ENCODE measurements at places on chromosomes 4 and X. TPM values are rescaled to one million over a fixed set of nuclear protein-coding genes. Genes with fewer than 3 reads are reported as not detected.

DNA sequence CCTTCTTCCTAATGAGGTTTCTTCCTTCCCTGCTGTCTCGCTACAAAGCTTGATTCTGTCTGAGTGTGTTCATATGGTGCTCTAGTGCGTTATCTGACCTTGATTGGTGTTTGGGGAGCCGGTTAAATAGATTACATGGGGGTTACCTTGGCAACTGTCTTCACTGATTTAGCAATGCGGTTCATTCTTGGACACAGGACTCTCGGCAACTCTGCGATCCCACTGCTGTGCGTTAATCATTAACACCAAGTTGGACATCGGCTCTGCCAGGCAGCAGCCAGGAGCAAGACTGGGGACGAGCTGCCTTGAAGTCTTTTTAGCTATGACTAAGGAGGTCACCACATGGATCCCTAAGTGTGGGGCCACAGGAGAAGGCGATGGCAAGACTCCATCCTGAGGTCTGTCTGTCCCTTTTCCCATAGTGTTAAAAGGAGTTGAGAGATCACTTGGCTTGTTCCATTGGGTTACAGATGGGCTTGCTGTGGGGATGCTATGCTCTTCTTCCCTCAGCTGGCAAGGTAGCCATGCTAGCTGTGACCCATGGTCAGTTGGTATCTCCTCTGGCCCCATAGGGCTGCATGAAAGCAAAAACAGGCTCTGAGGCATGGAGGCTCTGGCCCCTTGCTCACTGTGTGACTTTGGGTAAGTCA lies 93.4 kb upstream of the MAMLD1 start:
- peak; percentile 64 for DNase-seq

GRCh38 chr4:154719087-154719486 lies 24.7 kb upstream of the LRAT start:
- no peak for DNase-seq

Gene ATP1B4
- total RNA-seq, result not detected

Gene NOCT
- total RNA-seq, result 47.4 TPM

Gene F8A2
- 1.0 TPM for total RNA-seq

GRCh38 chrX:39601231-39602177 lies 496.3 kb downstream of the BCOR start:
- no peak for DNase-seq

GRCh38 chr4:165506849-165507248 lies 128.0 kb downstream of the CPE start:
- DNase-seq, result no peak

GRCh38 chr4:151226004-151226932 lies 50.7 kb upstream of the PRSS48 start:
- peak; percentile 77 for DNase-seq

DNA sequence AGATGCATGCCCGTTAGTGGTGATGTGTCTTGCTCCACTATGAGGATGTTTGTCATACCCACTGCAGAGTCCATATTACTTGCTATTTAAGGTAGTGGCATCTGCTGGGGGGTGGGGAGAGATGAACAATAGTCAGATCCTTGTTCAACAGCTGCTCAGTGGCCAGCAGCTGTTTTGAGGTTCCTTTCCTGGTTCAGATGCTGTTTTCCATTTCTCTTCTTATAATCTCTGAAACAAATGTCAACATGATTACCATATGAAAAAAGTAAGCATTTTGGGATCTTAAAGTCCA lies 1567.9 kb upstream of the TENM3 start:
- DNase-seq, result no peak

Gene HSFX2
- not detected for total RNA-seq

GRCh38 chr4:176792326-176793059 lies at the start of gene VEGFC:
Gene VEGFC (minus strand): TSS chr4:176792922. CDS start chr4:176792311, 611 bp downstream.
- no peak for DNase-seq

Gene KCND1
- total RNA-seq, result 1.6 TPM

Gene ASB12
- not detected for total RNA-seq

GRCh38 chr4:98166025-98166730 lies 22.9 kb upstream of the STPG2 start:
- peak; percentile 26 for DNase-seq

DNA sequence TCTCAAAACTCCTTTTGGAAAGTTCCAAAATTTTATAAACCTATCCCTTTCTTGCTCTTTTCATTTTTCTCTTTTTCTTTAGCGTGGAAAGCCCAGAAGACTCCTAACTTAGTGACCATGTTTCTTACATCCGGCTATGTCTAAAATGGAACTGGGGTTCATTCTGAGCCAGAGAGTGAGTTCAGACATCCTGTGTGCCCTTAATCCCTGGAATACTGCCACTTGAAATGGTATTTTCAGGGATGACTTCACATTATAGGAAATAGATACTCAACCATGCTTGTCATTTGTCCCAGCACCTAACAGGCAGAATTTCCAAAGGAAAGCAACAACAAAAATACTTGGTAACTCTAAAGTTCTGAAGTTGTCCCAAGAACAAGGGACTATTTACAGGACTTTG lies 379.6 kb downstream of the ARHGAP24 start:
- no peak for DNase-seq

All from kidney epithelial cell (primary cell).